ENCODE measurements at places on chromosomes 7 and 10.

- no peak for DNase-seq
These were observed 5.5 kb upstream of the PITRM1 start for GRCh38 chr10:3178042-3178441.

GRCh38 chr10:533611-534010 is 155.9 kb downstream of the DIP2C start:
- DNase-seq = no peak

- DNase-seq = no peak
These were observed 495.7 kb downstream of the INHBA start for GRCh38 chr7:41207141-41207540.

GRCh38 chr10:112412696-112413095 is 34.0 kb downstream of the ZDHHC6 start:
- no peak for DNase-seq

Data from IMR-90 (cell line).